GM03348 (cell line): ENCODE measurements at places on chromosomes 4 and X.

DNA sequence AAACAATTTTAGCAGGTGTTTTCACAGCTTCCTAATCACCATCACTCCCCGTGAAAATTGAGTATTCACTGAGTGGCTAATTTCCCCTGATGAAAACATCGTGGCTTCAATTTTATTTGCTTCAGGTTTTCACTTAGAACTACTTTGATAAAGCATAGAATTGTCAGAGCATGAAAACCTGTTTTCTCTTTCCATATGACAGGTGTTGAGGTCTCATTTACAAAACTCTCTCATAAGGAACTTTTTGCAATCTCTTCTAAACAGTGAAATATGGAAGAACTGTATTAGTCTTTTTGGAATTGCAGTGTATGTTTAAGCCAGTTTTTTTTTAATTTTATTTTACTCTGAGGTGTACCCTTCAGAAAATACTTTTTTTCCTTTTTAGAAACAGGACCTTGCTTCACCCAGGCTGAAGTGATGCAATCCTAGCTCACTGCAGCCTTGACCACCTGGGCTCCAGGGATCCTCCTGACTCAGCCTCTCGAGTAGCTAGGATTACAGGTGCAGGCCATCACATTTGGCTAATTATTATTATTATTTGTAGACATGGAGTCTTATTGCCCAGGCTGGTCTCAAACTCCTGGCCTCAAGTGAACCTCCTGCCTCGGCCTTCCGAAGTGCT lies 111.2 kb upstream of the RAPGEF2 start:
- no peak for DNase-seq

DNA sequence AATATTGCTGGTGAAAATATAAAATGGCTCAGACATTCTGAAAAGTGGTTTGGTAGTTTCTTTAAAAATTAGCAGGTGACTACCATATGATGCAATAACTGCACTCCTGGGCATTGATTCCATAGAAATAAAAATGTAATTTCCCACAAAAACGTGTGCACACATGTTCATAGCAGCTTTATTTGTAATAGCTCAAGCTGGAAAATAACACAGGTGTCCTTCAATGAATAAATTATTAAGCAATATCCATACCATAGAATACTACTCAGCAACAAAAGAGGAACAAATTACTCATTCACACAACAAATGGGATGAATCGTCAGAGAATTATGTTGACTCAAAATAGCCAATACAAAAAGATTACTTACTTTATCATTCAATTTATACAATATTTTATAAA lies 893.7 kb upstream of the SLIT2 start:
- DNase-seq = peak; percentile 4

GRCh38 chr4:41216294-41217019 lies 2.1 kb upstream of the APBB2 start:
- peak; percentile 95 for DNase-seq

GRCh38 chrX:79110731-79111130 lies 33.8 kb upstream of the GPR174 start:
- no peak for DNase-seq

- no peak for DNase-seq
Measured at GRCh38 chrX:136112286-136112685, 35.0 kb upstream of the FHL1 start.

- DNase-seq = no peak
Measured at GRCh38 chr4:102598762-102599374, 97.7 kb downstream of the NFKB1 start.

- DNase-seq = no peak
Measured at GRCh38 chr4:163237856-163238255, 71.2 kb upstream of the NAF1 start.

GRCh38 chrX:3697701-3698279 lies 15.7 kb downstream of the PRKX start:
- DNase-seq = peak; percentile 20

DNA sequence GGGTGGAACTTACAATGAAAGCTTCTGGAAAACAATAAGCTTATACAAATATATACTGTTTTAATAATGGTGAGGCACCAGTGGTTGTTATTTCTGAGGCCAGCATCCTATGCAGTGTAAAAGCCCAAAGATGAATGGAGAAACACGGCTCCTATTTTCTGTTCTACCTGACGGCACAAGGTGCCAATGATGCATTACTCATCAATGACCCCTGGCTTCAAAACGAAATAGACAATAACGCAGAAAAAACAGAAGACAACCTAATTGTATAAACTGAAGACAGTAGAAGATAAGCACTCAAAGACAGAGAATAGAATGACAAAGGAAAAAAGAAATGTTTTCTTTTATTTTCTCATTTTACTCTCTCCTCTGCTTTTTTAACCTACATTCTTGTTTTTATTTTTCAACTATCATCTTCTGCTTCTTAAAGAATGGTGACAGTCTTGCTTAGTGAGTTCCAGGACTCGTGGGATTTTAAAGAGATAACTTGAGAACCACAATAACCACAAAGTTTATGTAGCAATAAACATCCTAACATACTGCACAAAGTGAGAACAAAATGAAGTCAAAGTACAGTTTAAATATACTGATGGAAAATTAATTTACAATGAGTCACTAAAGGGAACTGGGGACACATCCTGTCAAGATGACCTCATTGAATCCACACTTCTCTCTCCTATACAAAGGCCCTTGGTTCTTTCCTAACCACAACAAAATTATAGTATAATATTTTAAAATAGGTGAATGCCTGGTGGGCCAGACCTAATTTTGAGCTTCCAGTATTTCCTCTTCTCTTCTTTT lies 169.8 kb downstream of the BTC start:
- peak; percentile 57 for DNase-seq

GRCh38 chr4:56480691-56481090 lies 13.3 kb downstream of the SRP72 start:
- DNase-seq = no peak

- DNase-seq = peak; percentile 33
Measured at GRCh38 chr4:124060261-124060918, 652.1 kb downstream of the ANKRD50 start.

DNA sequence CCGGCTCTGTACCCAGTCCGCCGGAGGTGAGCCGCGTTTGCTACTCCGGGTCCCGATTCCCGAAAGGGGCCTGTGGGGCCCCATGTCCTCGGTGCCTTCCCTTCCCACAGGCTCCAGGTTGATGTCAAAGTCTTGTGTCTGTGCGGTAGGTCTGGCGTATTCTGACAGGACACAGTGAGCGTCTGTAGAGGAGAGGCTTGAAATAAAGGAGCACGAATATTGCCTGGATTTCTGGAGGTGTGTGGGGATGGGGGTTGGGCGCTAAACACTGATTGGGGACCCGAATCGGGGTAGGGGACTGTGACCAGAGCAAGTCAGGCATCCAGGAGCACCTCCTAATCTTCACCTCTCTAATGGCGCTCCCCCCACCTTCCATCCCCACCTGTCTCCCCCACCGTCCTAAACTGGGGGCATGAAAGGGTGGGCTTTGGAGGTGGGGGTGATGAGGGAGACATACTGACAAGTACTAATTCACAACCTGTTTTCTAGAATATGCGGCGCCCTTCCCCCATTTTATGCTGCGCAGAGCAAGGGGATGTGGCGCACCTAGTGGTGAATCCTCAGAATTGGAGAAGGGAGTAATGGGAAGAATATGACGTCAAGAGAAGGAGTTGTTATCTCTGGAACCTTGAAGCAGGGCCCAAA lies 855 bp downstream of the GPRASP2 start:
- peak; percentile 41 for DNase-seq

DNA sequence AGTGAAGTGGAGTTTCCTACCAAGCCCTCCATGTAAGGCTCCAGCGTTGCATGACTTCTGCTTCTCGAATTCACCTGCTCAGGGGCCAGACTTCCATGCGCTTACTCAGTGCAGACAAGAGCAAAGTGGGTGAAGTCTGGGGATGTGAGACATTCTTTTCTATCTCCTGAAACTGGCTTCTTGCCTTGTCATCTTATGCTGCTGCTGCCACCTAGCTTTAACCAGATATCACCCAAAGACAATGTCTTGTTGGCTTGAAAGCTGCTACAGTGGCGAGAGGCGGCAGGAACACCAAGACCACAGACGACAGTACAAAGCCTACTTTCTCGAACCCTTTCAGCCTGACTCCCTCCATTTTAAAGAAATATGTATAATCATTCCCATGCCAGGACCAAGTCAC lies 103.6 kb upstream of the ADGRG2 start:
- no peak for DNase-seq

GRCh38 chr4:4704267-4704666 lies 155.2 kb upstream of the MSX1 start:
- no peak for DNase-seq

- DNase-seq = peak; percentile 25
Measured at GRCh38 chr4:33882246-33882990, 2361.9 kb downstream of the ARAP2 start.

DNA sequence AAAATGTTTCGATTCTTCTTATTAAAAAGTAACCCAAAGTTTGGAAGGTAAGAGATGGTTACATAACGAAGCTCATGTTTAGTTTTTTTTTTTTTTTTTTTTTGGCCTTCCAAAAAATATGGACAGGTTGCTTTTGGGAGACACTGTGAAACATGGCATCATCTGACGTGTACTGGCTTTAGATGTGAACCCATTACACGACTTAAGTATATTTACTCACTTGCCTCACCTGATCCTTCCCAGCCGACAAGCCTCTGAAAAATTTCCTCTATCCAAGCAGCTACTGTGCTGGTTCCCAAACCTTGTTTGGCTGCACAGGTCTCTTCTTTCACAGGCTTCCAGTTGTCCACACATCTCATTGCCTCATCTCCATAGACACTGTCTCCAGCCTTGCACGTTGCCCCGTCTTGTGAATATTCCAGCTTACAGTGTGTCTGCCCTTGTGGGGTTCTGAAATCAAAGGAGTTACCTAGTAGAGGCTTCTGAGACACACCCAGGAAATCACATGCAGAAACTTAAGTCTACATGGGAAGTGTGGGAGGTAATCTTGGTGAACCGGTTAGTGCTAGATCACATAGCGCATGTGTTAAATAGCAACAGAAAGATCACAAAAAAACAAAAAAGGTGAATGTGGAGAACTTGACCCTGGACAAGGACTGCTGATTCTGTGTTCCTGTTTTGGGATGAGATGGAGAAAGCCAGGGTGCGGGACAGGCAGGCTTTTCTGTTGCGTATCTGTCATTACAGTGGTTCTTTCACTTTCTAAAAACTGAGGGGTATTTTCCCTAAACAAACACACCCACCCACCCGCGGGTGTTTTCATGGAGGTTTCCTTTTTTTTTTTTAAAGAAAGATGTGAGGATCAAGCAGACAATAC lies 328.6 kb downstream of the ARHGAP10 start:
- no peak for DNase-seq

- no peak for DNase-seq
Measured at GRCh38 chr4:87851332-87851731, 18.6 kb downstream of the MEPE start.

- no peak for DNase-seq
Measured at GRCh38 chr4:10201381-10202223, 85.0 kb upstream of the WDR1 start.

GRCh38 chr4:40763228-40763716 lies 13.5 kb downstream of the NSUN7 start:
- DNase-seq = peak; percentile 50

- DNase-seq = no peak
Measured at GRCh38 chr4:73415807-73416238, 11.7 kb downstream of the ALB start.

DNA sequence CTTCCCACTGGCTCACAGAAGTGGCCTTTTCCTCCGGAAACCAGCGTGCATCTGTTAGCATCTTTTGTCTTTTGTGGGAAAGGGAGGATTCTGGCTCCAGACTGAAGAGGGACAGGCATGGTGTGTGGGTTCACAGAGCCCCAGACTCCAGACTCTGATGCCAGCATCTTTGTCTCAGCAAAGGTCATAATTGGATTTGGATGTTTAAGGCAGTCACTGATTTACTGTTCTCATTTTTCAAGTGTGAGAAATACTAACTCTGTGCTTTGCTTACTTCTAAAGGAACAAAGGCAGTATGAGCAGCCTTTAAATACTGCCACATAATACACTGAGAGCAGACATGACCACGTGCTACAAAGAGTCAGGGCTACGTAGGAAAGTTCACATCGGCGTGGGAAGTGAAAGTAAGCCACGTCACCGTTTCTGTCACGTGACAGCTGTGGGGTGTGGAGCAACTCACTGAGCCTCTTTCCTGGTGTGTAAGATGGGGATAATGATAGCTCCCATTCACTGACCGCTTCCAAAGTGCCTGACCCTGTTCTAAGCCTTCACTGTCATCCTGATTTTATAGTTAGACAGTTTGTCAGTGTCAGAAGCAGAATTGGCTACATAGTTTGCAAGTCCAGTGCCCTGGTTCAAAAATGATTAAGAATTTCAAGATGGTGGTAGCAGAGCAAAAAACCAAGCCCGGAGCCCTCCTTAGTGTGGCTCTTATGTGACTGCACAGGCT lies 24.8 kb upstream of the TMSB4X start:
- DNase-seq = peak; percentile 74
